ENCODE measurements at places on chromosomes 1 and 21.
A peak's percentile ranks its signal among the peaks of the same experiment; 100 is the strongest.

GRCh38 chr1:24803220-24803619 is 58.0 kb downstream of the CLIC4 start:
- DNase-seq, result no peak

DNA sequence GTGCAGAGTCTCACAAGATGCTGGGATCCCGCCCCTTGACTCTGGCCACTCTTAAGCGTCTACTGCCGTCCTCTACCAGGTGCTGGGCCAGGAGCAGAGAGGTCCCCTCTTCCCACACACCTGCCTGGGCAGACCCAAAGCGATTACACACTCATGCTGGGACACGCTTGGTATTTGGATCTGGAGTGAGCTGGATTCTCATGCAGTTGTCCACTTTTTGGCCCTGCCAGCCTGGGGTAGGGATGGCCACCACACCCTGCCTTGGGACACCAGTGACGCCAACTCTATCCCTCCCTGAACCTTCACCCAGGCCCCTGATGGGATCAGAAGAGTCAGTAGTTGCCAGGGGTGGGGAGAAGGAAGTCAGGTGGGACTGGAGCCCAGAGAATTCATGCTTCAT is 28.6 kb downstream of the ITPKB start:
- no peak for DNase-seq

- no peak for DNase-seq
These were observed 55.2 kb downstream of the GPR161 start for GRCh38 chr1:168081373-168082007.

- peak; percentile 26 for DNase-seq
These were observed at the start of gene TSPAN1 for GRCh38 chr1:46174448-46175231. Gene TSPAN1 (plus strand): TSS chr1:46175087. CDS start chr1:46181108, 6,021 bp downstream.

DNA sequence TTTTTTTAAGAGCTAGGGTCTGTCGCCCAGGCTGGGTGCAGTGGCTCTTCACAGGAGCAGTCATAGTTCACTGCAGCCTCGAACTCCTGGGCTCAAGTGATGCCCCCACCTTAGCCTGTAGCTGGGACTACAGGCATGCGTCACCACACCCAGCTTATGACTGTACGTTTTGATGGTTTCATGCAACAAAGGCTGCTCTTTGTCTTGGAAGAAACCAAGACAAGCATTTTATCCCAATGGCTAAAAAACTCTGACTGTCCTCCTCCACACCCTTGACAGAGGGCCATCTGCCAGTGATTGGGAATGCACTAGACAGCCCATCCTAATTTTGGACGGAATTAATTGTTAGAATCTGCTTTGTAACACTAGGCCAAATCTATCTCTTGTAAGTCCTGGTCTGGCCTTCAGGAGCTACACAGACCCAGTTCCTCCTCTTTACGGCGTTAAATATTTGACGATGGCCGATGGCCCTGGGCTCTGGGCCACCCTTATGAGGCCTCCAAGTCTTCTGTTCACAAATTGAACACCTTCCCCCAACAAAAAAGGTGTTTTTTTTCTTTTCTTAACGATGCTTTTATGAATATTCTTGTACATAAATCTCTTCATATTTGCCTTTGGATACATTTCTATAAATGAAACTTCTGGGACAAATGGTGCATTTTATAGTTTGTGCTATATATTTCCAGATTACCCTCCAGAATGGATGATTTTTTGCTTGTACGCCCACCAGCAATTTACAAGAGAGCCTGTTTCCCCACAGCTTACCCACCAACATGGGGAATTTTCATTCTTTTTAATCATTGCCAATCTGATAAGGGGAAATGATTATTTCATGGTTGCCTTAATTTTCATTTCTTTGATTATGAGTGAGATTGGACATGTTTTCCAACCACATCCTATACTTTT is 104.8 kb upstream of the SLC25A33 start:
- DNase-seq, result no peak

GRCh38 chr1:17826165-17826488 is 71.0 kb downstream of the ACTL8 start:
- peak; percentile 90 for DNase-seq
